Fibroblast of skin of back (primary cell): ENCODE measurements at places on chromosomes 5 and 9.
A peak's percentile ranks its signal among the peaks of the same experiment; 100 is the strongest.

- DNase-seq: no peak
These were observed 13.7 kb upstream of the ADAMTS16 start for GRCh38 chr5:5126444-5126843.

DNA sequence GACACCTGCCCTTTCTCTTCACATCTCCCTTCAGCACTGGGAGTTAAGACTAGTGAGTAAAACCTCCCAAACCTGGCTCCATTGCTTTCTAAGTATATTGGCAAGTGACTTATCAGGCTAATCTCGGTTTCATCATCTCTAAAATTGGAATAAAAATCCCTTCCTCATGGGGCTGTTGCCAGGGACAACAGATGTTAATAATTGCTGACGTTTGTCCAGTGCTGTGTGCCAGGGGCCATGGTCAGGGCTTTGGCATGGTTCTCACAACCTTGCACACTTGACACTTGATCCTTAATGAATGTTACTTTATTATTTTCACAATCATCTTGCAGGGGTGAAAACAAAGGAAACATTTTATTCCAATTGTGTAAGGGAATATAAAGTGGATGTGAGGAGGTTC lies 1262.0 kb upstream of the WWC1 start:
- DNase-seq: no peak

GRCh38 chr5:6937677-6938076 lies 224.4 kb downstream of the TENT4A start:
- DNase-seq: no peak

DNA sequence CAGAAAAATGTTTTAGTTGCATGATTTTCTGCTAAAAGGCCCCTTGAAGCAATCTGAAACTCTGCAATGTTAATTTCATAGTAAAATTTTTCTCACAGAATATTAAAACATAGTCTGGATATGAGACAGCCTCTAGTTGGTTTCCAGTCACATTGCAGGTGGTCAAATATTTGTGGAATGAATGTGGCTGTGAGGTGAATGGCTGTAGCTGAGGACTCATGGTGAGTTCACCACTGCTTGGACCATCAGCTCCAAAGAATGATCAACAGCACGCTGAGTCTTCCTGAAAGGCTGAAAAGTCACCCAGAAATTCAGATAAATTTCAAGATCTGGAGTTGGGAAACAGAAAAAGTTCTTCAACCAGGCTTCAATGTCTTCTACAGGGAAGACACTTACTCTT lies 79.8 kb downstream of the MAT2B start:
- peak; percentile 73 for DNase-seq

DNA sequence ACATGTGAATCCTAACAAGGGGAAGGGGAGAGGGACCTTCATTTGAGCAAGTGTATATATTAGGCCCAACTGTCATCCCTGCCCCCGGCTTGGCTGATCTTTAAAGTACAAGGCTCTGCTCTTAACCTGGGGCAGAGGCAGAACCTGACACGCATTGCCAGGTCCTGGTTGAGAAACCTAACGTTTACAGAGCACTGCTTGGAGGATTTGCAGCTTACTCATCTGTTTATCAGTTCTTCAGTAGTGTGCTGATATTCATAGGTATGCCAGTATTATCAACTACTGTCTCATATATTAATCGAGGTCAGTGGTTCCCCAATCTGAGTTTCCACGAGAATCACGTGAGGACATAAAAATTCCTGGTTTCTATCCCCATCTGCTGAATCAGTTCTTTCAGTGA lies 50.4 kb downstream of the ACO1 start:
- DNase-seq: no peak

DNA sequence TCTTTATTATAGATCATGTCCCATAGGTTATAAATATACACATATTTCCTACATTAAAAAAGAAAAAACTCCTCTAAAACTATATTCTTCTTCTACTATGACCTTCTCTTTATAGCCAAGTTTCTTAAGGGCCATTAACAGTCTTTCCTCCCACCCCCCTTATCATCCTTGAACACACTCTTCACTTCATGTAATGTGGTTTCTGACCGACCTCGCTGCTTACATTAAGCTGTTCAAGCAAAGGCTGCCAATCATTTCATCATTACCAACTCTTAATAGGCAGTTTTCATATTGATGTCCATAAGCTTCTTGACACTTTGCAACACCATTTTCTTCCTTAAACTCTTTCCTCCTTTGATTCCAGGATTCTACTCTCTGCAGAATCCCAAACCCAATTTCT lies 283.0 kb upstream of the PCSK5 start:
- no peak for DNase-seq

DNA sequence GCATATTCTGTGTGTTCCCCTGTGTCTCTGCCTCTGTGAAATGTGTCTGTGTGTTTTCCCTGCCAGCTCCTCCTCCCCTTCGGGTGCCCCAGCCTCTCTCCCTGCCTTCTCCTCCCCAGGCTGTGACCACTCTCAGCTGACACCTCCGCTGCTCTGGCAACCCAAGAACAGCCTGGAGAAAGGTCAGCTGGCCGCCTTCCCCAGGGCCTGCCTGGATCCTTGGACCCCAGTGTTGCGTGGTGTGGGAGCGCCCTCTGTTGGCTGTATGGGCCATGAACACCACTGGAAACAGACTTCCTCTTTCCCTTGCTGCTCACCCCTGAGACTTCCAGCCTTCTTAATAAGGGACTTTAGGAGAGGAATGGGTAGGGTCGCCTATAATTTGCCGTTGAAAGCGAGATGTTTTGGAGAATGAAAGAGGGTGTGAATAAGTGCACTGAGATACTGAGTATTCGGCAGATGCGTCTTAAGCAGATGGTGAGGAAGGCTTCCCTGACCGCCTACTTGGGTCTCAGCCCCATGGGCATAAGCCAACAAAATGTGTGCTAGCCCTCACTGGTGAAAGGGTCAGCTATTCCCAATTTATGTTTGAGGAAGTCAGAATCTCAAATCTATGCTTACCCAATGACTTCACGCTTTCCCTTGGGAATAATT lies 114.9 kb upstream of the TRIM32 start:
- peak; percentile 72 for DNase-seq

GRCh38 chr5:168005093-168005492 lies 286.4 kb upstream of the WWC1 start:
- DNase-seq: peak; percentile 45

DNA sequence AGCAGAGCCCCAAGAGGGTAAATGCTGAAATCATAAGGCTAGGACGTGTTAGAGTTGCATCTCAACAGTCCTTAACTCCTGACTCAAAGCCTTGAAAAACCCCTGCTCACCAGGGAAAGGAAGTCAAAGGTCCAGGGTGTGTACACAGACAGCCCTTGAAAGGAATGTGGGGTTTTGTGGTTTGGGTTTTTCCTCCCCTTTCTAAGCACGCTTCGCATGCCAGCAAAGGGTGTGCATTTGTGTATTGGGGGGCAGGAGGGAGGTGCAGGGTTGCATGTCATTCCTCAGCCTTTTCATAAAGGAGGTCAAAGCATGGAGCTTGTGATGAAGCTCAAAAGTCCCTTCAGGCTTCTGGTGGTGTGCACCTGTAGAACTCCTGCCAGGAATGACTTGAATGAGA lies 17.3 kb upstream of the XPA start:
- peak; percentile 85 for DNase-seq

DNA sequence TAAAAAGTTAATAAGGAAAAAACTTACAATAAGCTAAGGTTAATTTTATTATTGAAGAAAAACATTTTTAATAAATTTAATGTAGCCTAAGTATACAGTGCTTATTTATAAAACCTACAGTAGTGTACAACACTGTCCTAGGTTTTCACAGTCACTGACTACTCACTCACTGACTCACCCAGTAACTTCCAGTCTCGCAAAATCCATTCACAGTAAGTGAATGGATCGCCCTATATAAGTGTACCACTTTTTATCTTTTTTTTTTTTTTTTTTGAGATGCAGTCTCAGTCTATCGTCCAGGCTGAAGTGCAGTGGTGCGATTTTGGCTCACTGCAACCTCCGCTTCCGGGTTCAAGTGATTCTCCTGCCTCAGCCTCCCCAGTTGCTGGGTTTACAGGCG lies 47.7 kb downstream of the FNIP1 start:
- DNase-seq: peak; percentile 61

DNA sequence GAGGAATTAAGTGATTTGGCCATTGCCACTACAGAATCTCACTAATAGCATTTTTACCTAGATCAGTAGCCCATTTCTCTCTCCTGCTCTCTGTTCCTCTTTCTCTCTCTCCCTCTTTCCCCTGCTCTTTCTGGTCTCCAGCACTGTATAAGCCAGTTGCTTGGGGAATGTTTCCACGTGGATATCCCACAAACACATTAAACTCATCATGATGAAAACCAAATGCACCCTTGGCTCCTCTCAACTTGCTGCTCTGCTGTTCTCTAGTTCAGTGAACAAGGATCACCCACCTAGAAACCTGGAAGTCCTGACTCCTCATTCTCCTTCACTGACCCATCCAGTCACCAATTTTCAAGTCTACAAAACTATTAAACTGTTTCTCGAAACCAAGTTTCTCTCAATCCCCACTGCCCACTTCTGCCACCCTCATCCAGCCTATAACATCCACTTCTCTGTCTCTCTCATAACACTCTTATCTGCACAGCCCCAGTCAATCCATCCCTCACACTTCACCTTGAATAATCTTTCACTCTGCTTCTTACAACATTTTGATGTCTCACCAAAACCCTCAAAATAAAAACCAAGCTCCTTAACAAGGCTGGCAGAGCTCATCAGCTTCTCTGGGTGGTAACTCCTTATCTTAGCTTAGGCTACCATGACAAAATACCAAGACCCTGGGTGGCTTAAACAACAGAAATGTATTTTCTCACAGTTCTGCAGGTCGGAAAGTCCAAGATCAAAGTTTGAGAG lies 79.3 kb downstream of the ARL15 start:
- DNase-seq: no peak

GRCh38 chr5:75046366-75047142 lies 5.8 kb downstream of the GCNT4 start:
- DNase-seq: no peak

GRCh38 chr5:171390883-171391677 lies 3.4 kb downstream of the NPM1 start:
- no peak for DNase-seq

DNA sequence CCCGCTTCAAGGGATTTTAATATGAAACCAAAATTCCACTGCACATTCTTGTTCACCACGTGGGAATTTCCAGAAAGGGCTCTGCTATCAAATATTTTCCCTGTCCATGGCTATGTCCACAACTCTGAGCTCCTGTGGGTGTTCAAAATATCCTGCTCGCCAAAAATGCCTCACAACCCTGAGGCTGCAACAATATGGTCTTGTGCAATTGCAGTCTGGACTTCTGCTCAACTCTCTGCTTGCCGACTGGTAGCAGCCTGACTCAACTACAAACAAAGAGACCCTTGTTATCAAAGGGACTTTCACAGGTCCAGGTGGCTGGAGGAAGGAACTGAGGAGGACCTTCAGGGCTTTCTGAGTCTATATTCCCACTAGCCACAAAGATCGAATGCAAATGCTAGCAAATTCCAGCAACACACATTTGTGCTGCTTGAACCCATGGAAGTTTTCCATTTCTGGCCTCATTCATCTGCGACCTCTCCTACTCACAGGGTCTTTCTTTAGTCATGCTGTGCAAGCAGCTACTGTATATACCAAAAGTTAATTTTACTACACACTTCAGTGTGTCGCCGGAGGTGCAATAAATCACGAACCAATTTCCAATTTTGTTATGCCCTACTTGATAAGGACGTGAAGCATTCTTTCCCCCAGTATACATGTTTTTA lies 169.2 kb upstream of the SLC30A5 start:
- DNase-seq: peak; percentile 45

DNA sequence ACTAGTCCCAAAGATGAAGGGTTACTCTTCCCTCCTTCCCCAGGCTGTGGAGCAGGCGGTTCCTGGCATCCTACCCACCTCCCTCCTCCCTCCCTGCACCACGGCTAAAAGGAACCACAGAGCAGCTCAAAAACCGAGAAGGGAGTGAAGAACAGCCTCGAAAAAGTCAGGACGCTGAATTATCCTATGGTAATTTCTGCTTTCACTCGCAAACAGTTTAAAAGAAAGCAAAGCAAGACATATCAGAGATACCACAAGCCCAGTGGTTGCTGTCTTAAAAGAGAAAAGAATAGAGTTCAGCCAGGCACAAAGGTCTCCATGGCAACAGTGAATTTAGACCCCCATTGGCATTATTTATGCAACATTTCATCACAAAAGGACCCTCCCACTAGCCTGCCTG lies 315.4 kb downstream of the CTNND2 start:
- no peak for DNase-seq

DNA sequence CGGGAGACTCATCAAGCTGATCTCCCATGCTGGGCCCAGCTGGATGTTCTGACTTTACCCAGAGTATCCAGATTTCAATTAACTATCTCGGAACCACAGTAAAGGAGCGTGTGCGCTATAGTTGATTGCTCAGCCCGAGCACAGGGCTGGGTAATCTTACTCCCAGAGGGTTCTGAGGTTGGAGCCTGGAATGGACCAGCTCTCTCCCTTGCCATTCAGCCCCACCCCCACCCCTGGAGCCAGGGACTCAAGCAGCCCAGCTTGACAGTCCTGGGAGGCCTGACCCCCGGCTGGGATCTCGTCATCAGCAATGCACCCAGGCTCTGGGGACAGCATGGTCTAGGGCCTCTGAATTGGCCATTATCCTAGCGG lies 23.7 kb upstream of the PTGES start:
- peak; percentile 60 for DNase-seq

GRCh38 chr5:98403131-98403530 lies 370.3 kb upstream of the RGMB start:
- no peak for DNase-seq

GRCh38 chr5:36495611-36496010 lies 110.8 kb upstream of the SLC1A3 start:
- DNase-seq: peak; percentile 26

- no peak for DNase-seq
These were observed 84.6 kb downstream of the SLC44A1 start for GRCh38 chr9:105328872-105329718.

- no peak for DNase-seq
These were observed 13.0 kb downstream of the GLRX start for GRCh38 chr5:95809414-95809960.

DNA sequence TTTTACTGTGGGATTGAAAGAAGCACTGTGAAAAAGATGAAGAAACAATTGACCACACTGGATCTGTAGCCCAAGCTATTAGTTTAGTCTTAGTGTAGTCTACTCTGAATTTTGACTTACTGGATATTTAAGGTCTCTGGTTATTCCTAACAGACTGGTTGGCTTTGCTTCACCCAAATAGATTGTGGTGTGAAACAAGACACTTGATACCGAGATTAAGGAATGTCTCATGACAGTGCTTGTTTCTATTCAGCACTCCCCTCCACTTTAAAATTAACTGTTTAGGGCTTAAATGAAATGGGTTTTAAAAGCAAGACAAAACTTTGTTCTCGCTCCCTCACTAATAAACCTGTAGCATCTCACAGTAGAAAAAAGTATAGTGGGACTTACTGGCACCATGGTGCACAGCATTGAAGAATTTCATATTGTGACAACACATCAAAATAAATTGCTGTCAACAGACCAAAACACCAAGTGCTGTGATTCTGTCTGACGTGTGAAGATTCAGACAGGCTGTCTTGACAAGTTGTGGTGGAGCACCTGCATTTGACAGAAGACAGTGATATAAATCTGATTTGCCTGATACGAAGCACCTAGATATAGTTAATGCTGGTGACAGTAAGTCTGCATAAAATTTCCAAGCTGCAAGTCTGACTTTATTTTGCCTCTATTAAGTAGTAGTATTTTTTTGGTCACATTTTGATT lies 73.1 kb downstream of the PBX3 start:
- DNase-seq: no peak

GRCh38 chr9:27572061-27572460 lies 1.2 kb downstream of the C9orf72 start:
- no peak for DNase-seq
